Common myeloid progenitor, CD34-positive (primary cell): ENCODE measurements at places on chromosomes 11 and 22.

GRCh38 chr11:62905927-62906531, 15.1 kb downstream of the CHRM1 start:
- DNase-seq = peak; percentile 81

GRCh38 chr11:8061555-8062428, 19.2 kb upstream of the TUB start:
- DNase-seq = no peak

DNA sequence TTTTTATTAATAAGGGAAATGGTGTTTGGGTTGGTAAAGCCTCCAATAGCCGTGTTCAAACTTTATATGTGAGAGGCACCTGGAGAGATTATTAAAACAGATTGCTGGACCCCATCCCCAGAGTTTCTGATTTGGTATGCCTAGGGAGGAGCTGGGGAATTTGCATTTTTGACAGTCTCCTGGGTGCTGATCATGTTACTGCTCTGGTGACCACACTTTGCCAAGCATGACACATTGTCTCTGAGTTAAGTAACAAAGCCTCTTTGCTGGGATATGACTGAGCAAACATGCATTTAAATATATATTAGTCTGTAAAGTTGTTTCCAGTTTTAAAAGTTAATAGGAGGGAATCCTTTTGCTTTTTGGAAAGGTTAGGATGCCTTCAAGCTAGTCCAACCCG, 140.4 kb downstream of the NAV2 start:
- DNase-seq = no peak

- DNase-seq = no peak
These were observed 35.9 kb downstream of the APOL3 start for GRCh38 chr22:36124666-36125065.

DNA sequence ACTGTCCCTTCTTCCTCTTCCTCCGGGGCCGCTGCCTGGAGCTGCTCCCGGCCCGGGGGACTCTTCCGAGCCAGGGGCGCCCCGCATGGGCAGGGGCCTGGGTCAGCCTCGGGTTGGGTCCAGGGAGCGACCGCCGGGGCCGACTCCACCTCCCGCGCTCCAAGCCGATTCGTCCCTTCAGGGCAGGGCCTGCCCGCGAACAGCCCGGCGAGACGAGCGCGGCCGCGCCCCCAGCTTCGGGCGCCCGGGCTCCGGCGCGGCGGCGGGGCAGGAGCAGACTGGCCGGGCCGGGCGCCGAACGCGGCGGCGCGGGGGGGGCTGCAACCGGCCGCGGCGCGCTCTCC, at the start of gene LARGE1:
LARGE1 (minus strand) TSS at position 280 of the 344 bp plus-strand sequence.
- DNase-seq = peak; percentile 6

DNA sequence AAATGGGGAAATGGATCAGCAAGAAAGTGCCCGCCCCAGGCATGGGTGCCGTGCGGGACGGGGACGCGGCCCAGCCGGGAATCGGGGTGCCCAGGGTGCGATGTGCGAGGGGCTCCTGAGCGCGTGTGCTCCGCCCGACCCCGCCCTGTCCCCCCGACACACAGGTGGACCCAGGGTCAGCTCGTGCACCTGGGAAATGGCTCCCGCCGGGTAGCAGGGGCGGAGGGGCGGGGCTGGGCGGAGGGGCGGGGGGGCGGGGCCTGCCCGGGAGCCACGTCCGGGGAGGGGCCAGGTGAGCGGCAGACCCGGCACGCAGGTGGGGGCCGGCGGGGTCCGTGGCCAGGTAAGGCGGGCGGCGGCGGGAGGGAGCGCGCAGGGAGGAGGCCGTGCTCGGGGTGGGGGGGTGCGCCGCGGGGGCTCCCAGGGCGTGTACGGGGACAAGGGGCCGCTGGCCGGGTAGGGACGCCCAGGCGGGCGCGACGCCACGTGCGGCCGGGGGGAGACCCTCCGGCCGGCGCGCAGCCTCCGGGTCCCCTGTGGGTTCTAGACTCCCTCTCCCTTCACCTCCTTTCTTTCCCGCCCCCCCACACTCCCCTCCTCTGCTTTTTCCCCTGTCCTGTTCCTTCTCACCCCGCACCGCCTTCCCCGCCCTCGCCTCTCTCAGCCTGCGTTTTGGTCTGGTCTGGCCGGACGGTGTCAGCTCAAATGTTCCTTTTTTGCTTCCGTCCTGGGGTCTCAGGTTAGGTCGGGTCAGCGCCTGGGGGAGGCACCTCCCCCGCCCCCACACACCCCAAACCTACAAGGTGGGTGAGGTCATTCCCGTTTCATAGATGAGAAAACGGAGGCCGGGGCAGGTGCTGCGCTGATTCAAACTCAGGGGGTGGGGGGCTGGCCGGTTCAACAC, at the start of gene ARHGAP8:
ARHGAP8 (plus strand) TSS at position 291 of the 904 bp plus-strand sequence. CDS start 33,953 bp downstream, outside the sequence.
- no peak for DNase-seq

DNA sequence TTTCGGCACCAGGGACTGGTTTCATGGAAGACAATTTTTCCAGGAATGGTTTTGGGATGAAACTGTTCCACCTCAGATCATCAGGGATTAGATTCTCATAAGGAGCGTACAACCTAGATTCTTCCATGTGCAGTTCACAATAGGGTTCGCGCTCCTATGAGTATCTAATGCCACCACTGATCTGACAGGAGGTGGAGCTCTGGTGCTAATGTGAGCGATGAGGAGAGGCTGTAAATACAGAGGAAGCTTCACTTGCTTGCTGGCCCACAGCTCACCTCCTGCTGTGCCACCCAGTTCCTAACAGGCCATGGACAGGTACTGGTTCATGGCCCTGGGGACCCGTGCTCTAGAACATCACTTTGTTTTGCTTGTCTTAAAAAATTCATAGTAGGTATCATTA, 41.8 kb upstream of the AMPD3 start:
- DNase-seq = peak; percentile 74

DNA sequence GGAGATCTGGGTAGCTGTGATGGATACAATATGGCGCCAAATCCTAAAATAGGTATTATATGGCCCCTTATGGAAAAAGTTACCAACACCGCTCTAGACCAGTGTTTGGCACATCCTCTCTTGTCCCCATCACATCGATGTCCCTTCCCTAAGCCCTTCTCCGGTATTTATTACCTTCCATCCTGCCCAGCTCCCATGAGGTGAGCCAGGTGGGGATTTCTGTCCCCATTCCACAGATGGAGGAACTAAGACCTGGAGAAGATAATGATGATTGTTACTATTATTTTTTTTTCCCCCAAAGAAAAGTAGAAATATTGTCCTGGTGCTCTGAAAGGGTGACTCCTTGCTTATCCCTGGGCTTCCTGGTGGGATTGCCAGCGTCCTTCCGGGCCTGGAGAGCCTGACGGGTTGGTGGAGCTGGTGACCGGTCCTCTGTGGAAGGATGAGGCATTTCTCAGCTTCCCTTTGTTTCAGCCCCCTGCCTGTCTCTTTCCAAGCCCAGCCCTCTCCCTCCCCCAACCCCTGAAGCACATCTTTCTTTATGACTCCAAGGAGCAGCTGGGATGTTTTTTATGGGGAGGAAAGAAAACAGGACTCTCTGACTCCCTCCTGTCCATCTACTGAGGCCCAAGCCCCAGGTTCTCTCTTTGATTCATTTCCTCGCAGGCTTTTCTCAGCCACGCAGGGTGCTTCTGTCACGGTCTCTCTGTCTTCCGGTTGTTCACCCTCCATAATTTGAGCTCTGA, 65.4 kb downstream of the TP53I11 start:
- no peak for DNase-seq

DNA sequence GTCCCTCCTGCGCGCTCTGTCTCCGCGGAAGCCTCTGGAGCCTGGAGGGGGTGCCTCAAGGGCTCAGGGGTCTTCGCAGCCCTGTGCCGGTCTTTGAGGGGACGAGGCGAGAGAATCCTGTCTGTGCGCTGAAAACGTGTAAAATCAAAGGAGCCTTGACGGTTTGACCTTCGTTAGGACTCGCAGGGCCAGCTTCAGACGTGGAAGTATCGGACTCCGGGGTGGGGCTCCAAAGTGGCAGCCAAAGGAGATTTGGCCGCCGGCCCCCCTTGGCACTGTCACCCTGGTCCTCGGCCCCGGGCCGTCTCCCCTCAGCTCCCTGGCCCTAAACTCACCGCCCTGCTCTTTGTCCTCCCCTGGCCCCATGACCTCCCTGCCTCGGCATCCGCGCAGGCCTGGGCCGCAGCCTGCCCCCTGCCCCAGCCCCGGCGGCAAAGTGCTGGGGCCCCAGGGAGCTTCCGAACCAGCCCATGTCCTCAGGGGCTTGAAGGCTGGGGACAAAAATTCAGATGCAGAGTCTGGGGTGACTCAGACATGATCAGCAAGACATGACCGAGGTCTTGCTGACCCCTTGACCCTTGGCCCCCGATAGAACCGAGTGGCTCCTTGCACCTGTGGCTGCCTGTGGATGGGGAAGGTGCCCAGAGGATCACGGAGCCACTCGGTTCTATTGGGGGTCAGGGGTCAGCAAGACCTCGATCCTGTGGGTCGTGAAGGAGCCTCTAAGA, 6.9 kb upstream of the PHRF1 start:
- DNase-seq = no peak

GRCh38 chr11:18383388-18384156, 10.8 kb upstream of the LDHA start:
- DNase-seq = peak; percentile 98

- DNase-seq = no peak
These were observed 11.9 kb upstream of the MRPL11 start for GRCh38 chr11:66450560-66450959.

DNA sequence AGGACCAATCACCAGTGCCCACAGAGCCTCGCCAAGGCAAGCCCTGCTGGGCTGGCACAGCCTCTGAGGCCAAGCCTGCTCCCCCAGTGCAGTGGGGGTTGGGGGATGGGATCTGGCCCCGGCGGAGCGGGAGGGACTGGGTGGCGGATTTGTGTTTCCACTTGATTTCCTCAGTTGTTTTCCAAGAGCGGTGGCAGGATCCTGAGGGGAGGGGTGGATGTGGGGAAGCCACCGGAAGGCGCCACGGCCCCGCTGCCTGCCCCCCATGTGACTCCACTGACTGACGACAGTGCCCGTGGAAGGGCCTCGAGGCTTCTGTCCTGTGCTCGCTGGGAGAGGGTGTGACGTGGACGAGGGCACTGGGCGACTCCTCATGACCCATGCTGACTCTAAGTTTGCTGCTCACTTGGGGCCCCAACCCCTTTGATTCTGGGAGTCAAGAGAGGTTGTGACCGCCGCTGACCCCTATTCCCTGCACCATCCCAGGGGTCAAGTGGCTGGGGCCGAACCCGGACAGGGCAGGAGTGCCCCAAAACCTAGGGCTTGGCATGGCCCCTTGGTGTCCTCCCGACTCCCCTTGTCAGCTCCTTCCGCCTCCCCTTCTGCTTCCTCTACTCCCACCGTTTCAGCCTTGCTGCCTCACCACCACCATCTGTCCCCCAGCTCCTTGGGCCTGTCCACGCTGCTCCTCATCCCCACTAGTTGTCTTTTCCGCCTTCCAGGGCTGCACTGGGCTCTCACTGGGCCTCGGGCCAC, 23.5 kb upstream of the PICK1 start:
- DNase-seq = no peak

DNA sequence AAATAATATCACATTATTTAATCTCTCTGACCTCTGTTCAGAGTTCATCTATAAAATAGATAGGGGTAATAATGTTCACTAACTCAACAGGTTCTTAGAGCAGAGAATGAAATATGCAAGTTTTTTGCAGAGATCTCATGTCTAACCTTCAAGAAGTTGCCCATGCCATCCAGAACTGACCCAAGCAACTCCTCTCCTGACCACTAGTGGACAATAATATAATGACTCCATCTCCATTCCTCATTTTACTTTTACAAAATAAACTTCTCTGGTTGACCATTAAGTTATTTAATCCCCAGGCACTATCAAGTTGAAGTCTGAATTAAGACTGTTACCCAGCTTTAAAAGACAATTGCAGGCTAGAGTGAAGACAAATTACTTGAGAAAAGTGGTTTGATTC, 382.6 kb downstream of the KCNA4 start:
- DNase-seq = no peak

DNA sequence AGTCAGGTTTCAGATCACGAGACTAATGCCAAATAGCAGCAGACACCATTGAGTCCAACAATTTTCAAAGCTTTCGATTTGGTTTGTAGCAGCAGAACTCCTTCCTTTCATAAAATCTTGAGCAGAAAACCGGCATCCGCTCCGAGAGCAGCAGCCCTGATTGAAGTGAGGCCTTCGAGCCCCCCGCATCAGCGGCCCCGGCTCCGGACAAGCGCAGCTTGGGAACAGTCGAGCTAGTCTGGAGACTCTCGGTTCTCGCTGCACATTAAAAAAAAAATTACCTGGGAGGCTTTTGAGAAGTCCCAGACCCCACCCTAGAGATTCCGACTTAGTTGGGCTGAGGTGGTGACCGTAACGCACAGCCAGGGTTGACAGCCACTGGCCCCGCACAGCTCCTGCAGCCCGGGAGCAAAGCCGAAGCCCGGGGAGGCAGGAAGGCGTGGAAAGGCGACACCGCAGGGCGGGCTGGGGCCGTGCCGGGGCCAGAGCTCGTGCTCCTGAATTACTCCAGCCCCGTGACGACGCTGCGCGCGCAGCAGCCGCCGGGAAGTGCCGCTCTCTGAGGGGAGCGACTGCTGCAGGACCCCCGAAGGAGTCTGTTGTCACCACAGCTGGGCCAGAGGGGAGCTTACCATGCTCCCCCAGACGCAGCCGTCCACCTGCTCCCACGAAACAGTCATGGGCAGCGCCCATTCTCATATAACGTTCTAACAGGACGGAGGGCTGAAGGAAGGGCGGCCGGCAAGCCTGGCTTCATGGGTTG, 57.8 kb downstream of the SPATA19 start:
- peak; percentile 13 for DNase-seq

- DNase-seq = no peak
These were observed 2245.0 kb upstream of the RAG2 start for GRCh38 chr11:38842991-38843390.

GRCh38 chr11:86222081-86222480, 22.5 kb upstream of the EED start:
- DNase-seq = no peak
